ENCODE measurements at places on chromosomes 2 and 18.

DNA sequence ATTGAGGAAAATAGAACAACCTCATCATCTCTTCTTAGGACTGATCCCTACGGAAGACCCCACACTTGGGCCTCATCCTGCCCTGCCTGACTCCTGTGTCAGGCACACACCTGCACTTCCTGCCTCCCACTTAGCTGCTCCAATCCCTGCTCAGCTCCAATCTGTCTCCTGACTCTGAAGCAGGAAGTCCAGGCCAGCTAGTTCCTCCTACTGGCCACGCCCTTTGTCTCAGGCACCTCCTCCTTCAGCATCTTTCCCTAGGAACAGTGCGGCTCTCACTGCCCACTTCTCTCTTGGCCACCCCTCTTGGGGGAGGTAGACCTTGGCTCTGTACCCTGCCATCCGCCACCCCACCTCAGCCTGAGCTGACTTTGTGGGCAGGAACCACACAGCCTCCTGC, 135.8 kb downstream of the CELF4 start:
- DNase-seq, result no peak

DNA sequence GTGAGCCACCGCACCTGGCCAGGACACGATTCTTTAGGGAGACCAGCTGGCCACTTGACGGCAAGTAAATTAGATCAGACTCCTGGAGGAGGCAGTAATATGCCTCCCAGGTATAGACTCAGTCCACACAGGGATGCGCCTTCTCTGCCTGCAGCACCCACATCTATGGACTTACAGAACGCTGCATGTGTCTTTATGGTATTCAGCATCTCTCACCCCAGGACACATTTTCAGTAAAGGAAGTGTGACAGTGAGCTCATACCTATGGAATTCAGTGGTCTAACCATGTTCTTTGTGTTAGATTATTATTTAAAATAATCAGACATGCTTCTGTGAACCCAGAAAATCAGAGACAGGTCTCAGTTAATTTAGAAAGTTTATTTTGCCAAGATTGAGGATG, 5.9 kb upstream of the NARS1 start:
- DNase-seq, result no peak

GRCh38 chr2:218888341-218888740, 7.7 kb downstream of the WNT10A start:
- no peak for DNase-seq

- no peak for DNase-seq
Observed at GRCh38 chr2:224366267-224366844, 35.6 kb downstream of the FAM124B start.

GRCh38 chr18:31204166-31204565, 41.5 kb upstream of the DSC1 start:
- DNase-seq, result no peak

- no peak for DNase-seq
Observed at GRCh38 chr2:143807671-143808070, 678.5 kb downstream of the ARHGAP15 start.

Measured in CD4-positive, alpha-beta T cell treated with Interleukin-6 at 100 ng/mL for 8 hours (primary cell).